ENCODE measurements at places on chromosomes 11 and 22.

DNA sequence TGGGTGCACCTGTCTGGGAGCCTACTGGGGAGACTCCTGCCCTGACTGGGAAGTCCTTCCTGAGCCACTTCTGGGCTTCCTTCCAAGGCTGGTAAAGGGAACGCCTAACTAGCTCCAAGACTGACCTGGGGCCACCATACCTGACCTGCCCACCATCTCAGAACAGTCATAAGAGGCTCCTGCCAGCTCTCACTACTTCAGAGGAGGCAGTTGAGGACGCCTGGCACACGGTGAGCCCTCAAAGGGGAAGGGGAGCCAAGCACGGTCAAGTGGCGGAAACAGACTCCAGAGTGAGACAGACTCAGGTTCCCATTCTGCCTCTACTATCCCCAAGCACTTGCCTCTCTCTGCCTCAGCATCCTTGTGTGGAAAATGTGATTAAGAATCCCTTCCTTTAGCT lies 7.6 kb downstream of the MCAT start:
- DNase-seq: no peak

DNA sequence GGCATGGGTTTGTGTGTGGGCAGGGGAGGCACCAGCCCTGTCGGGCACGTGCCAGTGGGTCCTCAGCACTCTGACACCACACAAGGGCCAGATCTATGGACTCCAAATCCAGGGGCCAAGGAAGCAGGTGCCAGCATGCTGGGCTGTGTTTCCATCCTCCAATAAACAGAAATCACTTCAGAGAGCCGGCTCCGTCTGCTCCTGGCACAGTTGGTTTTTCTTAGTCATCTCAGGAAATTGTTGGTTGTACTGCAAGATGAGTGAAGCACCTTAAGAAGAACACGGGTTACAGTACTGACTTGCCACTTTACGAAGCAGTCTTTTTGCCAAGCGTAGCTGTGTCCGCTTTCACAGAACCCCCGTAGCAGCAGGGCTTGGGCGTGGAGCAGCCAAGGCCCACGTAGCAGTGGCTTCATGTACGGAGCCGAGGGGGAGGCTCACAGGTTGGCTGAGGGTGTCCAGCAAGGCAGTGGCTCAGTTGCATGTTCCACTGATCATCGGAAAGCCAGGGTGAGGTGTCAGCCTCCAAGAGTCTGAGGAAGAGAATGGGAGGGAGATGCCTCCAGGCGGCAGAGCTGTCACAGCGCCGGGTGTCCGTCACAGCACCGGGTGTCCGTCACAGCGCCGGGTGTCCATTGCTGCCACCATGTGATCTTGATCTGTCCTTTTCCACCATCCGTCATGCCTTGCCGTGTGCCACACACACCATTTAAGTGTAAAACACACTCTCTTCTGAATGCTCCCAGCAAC lies 314.9 kb downstream of the CTTN start:
- DNase-seq: no peak

DNA sequence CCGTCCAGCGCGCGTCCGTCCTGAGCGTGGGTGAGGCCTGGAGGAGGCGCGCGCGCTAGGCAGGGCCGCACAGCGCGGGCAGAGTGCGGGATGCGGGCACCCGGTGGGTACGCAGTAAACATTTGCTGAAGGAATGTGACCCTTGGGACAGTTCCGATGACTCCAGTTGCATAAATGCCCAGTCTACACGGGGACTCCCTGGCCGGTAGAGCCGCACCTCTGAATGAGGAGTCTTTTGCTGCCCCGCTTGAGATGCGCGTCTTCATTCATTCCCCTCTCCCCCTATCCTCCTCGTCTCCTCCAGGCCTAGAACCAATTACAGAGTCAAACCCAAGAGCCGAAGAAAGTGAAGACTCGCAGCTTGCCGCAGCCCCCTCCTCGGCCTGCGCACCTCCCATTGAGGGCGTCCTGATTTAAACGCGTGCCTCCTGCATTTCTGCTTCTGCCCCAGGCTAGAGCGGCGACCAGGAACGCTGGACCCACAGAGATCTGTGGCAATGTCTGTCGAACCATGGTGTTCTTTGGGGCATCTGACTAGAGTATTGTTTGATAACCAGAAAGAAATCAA lies 729 bp upstream of the CHKB start:
- no peak for DNase-seq

- no peak for DNase-seq
Observed at GRCh38 chr22:17912945-17913721, 111.2 kb downstream of the MICAL3 start.

DNA sequence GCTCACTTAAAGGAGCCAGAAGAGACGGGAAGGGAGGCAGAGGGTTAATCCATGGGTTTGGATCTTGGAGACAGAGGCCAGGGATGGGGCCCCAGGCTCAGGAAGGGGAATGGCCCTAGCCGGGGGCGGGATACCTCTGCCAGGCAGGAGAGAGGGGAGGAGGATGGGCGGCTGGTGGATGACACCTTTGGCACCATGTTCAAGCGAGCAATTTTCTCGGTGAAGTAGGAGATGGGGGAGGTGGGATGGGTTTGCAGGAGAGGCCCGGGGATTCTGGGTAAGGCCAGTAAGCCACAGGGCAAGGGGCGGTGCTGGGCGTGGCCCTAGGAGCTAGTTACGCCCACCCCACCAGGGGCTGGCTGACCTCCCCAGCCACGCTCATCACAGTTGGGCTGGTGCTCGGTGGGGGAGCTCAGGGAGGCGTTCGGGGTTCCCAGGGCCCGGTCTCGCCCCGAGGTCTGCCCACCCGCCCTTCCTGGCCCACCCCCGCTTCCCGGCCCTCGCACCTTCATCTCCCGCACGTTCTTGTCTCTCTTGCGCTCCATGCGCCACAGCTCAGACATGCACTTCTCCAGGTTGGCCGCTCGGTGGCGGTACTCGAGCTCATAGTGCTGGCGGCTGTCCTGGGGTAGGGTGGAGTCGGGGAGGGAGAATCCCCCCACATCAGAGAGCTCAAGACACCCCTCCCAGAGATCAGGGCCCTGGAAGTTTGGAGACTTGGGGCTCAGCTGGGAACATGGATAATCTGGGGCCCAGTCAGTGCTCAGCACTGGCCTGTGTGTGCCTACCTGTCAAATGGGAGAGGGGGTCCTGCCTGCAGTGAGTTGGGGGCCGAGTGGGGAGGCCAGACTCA lies 12.7 kb downstream of the BAIAP2L2 start:
- no peak for DNase-seq

DNA sequence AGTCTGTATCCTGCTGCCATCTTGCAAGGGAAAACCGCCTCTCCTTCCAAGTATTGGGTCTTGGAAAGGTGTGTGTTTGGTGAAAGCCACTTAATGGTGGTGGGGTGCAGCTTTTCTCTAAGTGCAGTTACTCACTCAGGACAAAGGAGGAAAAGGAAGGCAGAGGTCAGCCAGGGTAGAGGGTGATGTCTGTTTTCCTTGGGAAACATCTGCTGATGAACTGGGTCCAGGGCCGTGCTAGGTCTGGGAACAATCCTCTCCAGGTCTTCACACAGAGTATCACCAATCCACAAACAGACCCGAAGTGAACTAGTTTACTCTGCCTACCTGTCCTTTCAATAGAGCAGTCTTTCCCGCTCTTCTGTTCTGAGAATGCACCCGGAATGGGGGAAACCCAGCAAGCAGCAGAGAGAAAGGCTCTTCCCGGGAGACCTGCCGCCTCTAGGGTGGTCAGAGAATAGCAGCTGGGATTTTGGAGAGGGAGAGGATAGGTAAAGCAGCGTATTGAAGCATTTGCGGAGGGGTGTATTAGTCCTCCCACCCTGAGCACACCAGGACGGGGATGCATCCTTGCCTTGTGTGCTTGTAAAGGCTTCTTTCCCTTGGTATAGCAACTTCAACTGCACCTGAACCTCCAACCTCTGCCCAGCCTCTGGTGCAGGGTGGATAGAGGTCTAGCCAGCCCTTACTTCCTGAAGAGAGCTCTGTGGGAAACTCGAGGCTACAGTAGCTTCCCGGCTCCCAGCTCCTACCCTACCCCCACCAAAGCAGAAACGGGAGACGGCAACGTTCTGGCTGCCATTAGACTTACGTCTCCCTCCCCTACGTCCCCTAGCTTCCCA lies 20.7 kb downstream of the LHFPL7 start:
- DNase-seq: no peak

DNA sequence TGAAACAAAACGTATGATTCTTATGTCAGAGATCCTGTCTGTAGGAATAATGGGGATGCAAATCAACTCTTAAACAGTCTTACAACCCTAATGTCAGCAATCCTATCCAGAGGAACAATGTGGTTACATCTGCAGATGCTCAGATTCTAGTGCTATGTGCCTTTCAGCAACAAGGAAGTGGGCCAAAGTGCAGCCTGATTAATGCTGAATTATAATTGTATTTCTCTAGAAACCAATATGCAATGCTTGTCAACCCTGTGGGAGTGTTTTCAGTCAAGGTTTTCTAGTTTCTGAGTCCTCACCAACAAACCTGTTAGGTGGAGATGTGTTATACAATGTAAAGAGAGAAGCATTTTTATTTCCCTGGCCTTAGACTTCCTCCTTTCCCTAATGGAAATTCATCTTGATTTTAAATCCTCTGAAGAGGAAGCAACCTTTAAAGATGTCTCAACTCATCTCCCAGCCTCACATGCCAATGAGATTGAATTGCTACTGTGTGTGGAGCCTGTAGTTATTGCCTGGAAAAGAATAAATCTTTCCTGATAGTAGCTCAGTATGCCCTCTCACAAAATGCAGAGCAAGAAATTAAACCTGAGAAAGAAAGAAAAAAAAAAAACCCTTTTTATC lies 26.2 kb upstream of the TMEM123 start:
- no peak for DNase-seq

GRCh38 chr22:19842393-19843106 lies 12.1 kb downstream of the GNB1L start:
- no peak for DNase-seq

GRCh38 chr11:117467770-117468169 lies 140.1 kb downstream of the CEP164 start:
- DNase-seq: no peak

- no peak for DNase-seq
Observed at GRCh38 chr11:118290923-118291322, 13.6 kb upstream of the CD3E start.

GRCh38 chr22:24140357-24140756 lies 40.9 kb upstream of the SUSD2 start:
- DNase-seq: no peak

GRCh38 chr11:104078245-104078644 lies 41.8 kb downstream of the DDI1 start:
- DNase-seq: no peak

DNA sequence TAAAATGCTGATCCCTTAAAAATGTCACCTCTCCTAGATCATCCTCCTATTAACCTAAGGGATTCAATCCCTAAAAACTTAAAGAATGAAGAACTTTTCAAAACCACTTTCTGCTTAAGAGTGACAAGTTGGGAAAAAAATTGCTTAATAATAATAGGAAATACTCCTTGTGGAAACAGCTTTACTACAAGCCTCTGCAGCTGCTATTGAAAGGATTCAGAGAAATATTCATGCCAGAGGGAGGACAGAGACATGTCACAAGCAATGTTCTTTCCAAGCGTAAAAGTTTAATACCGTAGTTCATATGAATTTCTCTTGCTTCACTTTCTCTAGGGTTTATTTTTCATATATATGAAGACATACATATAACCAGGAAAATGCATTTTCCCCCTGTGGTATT lies 98.2 kb downstream of the ARHGAP20 start:
- no peak for DNase-seq

DNA sequence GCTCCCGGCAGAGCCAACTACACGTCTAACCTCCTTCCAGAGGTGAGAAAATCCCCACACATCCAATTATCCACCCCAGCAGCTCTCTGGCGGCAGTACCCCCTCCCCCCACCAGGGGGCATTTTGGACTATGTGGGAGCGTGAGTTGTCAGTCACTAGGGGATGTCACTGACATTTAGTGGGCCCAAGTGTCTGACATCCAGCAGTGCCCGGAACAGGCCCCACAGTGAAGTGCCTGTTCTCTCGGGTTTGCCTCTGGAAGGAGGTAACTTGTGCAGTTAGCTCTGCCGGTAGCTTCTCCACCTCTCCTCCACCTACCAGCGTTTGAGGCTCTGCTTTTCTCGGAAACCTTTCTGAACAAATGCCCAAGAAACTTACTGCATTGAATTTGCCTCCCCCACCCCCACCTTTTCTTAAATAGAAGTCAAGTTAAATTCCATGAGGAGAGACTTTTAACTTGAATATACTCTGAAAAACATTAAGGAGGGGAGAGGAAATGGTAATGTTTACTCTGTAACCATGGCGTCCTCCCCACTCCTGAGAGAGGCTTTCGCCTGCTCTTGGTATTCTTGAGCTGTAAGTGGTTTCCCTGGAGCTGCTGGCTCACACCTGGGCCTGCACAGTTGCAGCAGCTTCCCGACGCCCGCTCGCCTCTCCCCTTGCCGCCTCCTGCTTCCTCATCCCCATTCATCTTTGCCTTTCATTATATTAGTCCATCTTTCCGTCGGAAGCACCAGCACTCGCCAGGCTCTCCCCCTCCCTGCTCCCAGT lies 112.8 kb downstream of the WNT7B start:
- no peak for DNase-seq
